Occipital lobe (tissue), 3 donors: ENCODE measurements at places on chromosomes 16 and 17. TPM values are rescaled to one million over a fixed set of nuclear protein-coding genes. Genes with fewer than 3 reads are reported as not detected.

- DNase-seq, result no peak
Observed at GRCh38 chr17:65283704-65284103, 146.5 kb downstream of the RGS9 start.

DNA sequence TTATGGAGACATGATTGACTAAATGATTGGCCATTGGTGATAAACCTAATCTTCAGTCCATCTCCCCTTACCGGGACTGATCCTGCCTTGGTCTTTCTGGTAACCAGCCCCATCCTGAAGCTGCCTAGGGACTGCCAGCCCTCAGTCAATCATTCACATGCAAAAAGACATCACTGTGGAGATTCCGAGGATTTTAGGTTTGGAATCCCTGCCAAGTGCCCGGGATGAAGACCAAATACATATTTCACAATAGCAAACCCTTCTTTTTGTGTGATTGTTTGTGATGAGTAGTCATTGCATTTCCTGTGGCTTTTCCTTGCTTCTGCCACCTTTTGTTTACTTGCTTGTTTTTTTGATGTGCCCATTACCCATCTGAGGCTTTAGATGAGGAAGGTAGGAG lies 44.0 kb downstream of the EPN2 start:
- DNase-seq, result no peak

DNA sequence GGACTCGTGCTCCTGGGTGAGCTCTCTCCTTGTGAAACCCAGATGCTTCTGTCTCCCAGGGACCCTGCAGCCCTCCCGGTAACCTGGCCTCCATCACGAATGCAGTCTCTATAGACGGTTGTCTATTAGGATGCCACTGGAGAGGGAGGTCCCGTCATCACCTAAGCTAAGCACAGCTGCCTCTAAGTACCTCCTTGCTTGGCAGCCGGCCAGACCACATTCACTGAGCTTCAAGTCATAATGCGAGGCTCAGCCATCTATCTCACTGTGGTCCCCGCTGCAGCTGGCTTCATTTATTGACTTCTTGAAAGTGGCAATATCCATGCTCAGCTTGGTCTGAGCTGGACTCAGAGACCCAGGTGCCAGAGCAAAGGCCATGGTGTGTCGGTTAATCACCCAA lies 74.5 kb upstream of the HSBP1 start:
- no peak for DNase-seq

DNA sequence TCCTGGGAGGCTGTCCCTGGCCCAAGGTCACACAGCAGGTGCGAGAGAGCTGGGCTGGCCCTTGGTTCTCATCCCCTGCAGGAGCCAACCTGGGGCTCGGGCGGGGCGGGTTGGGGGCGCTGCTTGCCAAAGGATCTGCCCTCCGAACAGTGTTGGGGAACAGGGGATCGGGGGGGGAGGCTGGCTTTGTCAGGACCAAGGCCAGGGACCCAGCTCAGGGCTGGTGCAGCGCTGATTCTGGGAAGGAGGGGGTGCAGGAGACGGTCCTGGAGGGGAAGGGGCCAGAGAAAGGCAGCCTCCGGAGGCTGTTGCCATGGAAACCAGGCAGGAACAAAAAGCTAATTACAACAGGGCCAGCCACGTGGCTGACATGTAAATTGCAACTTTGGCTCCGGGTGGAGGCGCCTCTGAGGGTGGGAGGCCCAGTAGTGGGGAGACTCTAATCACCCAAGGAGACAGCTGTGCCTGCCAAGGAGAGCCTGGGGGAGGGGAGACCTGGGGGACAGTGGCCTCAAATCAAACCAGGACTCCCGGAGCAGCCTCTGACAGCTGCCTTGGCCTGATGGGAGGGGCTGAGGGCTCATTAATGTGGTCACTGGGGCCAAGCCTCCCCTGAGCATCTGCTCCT lies 1.3 kb downstream of the TUBB3 start:
- DNase-seq, result no peak

MIF4GD gene
- total RNA-seq, result 5.0 TPM

GRCh38 chr17:28136923-28137322 lies 94.4 kb downstream of the NLK start:
- no peak for DNase-seq

GRCh38 chr17:59671386-59671785 lies 35.8 kb downstream of the PTRH2 start:
- no peak for DNase-seq

GRCh38 chr16:86882586-86883280 lies 304.4 kb downstream of the FOXL1 start:
- peak; percentile 39 for DNase-seq

- no peak for DNase-seq
Observed at GRCh38 chr16:27326738-27327585, 13.2 kb downstream of the IL4R start.

GRCh38 chr16:13421726-13422125 lies 498.2 kb upstream of the ERCC4 start:
- DNase-seq, result no peak

GRCh38 chr16:30031477-30031918 lies 427 bp upstream of the TLCD3B start:
- DNase-seq, result no peak

KRT39 gene
- total RNA-seq, result not detected

DNA sequence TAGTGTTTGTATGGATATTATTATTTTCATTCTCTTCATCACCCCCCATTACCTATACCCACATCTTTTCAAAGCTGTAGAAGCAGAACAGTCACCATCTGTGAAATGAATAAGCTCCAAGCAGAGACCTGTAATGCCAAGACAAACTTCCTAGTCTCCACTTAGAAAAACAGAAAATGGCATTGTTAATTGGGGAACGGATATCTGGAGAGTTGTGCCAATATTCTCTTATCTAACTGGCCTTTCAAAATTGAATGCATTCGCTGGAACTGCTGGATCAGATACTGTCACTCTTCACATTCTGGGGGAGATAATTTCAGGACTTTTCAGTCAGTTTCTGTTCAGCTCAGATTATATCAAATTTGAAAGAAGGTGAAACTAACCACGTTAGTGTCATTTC lies 464.4 kb upstream of the GOT2 start:
- no peak for DNase-seq

DNA sequence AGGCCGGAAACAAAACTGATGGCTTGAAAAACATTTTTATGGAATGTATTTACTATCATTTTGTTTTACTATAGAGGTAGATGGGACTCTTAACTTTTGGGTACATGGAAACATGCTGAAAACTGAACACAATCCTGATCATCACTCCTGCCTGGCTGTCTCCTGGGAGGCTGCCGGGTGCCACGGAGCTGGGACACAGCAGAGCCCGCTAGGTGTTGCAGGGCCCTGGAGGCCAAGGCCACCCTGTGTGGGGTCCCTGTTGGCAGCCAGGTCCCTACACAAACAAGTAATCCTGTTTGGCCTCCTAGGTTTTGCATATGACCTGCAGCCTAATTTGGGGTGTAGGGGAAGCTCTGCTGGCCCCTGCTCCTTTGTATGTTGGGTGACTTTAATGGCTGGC lies 17.5 kb downstream of the PLD6 start:
- DNase-seq, result no peak

DNA sequence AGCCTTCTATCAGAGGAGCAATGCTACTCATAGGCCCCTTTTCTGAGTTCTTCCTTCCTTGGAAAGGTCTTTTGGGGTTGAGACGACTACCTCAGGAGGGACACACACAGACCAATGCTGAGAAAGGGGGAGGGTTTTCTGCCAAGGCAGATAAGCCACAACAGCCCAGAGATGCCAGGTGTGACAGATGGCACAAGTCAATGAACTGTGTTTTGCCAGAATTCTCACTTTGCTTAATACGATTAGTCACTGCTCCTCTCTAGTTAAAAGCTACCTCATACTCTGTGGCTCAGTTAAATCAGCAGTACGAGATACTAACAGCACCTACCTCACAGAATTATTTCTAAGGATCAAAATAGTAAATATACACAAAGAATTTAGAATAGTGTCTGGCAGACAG lies 8.0 kb downstream of the BRD7 start:
- DNase-seq, result no peak

GRCh38 chr17:8100111-8100510 lies 12.6 kb upstream of the ALOX12B start:
- DNase-seq, result no peak

GRCh38 chr16:89096042-89096717 lies 2.5 kb downstream of the ACSF3 start:
- no peak for DNase-seq

- DNase-seq, result no peak
Observed at GRCh38 chr16:57601801-57602478, 26.5 kb upstream of the ADGRG1 start.

SLFN13 gene
- total RNA-seq, result 0.31 TPM

SLC22A31 gene
- total RNA-seq, result not detected

NEK8 gene
- total RNA-seq, result 0.62 TPM

BCO1 gene
- total RNA-seq, result 0.31 TPM

GPR142 gene
- total RNA-seq, result not detected

TP53TG3 gene
- total RNA-seq, result not detected

DNA sequence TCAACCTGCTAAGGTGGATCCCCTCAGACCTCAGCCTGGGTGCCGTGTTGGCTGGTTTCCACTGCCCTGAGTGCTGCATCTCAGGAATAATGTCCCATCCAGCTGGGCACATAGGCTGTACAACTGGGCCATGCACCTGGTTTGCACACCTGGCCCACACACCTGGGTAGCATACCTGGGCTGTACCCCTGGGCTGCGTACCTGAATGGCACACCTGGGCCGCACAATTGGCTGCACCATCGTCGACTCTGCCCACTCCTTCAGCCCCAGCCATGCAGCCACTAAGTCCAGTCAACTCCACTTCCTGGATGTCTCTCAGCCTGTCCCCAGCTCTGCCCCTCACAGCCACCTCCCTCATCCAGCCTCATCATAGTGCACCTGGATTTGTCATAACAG lies 7.9 kb downstream of the SLC5A10 start:
- DNase-seq, result no peak

CLEC18A gene
- total RNA-seq, result not detected

PDILT gene
- not detected for total RNA-seq

DNA sequence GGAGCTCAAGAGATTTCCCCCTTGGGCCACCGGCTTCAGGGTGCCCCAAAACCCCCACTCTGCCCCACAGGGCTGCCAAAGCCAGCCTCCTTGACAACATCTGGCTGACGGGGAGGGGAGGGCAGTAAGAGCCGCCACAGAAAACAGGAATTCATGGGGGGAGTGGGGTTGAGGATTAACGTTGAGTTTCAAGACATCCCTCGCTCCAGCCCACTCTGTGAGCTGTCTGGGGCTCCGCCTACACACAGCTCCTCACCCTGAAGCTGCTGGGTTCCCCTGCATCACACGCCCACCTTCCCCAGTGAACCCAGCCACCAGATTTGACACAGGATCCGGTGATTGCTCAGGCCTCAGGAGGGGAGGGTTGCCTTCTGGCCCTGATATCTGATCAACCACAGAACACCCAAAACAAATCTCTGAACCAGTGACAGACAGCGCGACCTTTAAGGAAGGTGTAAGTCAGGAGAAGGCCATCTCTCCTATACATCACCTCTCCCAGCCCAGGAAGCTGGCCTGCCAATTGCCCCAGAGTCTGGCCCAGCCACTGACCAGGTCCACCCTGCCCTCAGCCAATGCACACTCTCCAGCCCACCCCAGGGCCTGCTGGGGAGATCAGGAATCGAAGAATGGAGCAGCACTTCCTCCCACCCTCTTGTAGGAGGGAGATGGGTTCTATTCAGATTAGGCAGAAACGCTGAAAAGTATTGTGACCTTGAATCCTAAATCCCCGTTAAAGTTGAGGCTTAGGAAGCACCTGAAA lies 132.1 kb downstream of the CLEC16A start:
- no peak for DNase-seq

GRCh38 chr17:8994319-8994718 lies 27.0 kb upstream of the NTN1 start:
- DNase-seq, result peak; percentile 36

DNA sequence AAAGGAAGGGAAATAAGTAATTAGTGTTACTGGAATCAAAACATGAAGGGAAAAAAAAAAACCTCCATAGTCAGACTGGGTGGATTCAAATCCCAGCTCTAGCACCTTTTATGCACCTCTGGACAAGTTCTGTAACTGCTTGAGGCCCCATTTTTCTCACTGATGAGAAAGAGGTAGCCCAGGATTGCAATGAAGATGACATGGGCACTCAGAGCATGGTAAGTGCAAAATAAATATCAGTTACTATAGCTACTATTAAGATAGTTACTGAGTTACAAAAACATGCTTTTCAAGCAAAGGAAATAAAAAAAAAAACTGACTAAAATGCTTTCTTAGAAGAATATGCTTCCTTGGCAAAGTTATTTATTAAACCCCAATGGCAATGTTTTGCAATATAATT lies 58.8 kb downstream of the CEP95 start:
- DNase-seq, result no peak

G6PC1 gene
- total RNA-seq, result not detected

DNA sequence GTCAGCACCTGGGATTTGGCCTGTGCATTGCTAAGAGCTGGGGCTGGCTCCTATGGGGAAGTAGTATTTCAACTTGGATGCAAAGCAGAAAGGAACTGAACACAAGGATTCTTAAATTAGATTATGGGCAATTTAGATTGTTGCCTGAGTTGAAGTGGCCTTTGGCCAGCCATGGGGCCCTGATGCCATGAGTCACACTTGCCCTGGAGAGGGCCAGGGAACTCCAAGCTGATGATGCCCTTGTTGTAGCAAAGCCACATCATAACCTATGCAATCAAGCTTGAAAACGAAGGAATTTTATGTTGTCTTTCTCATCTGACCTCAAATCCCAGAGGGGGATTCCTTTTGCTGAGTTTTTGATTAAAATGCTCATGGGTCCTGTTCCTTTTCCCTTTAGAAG lies 3.9 kb upstream of the SPATA32 start:
- no peak for DNase-seq

GRCh38 chr17:53949473-53950090 lies 126.9 kb downstream of the KIF2B start:
- no peak for DNase-seq

BIRC5 gene
- total RNA-seq, result 7.3 TPM

- DNase-seq, result no peak
Observed at GRCh38 chr17:46157443-46158062, 35.7 kb downstream of the KANSL1 start.
